ENCODE measurements at places on chromosomes 11 and 22. TPM values are rescaled to one million over a fixed set of nuclear protein-coding genes. Genes with fewer than 3 reads are reported as not detected.

DNA sequence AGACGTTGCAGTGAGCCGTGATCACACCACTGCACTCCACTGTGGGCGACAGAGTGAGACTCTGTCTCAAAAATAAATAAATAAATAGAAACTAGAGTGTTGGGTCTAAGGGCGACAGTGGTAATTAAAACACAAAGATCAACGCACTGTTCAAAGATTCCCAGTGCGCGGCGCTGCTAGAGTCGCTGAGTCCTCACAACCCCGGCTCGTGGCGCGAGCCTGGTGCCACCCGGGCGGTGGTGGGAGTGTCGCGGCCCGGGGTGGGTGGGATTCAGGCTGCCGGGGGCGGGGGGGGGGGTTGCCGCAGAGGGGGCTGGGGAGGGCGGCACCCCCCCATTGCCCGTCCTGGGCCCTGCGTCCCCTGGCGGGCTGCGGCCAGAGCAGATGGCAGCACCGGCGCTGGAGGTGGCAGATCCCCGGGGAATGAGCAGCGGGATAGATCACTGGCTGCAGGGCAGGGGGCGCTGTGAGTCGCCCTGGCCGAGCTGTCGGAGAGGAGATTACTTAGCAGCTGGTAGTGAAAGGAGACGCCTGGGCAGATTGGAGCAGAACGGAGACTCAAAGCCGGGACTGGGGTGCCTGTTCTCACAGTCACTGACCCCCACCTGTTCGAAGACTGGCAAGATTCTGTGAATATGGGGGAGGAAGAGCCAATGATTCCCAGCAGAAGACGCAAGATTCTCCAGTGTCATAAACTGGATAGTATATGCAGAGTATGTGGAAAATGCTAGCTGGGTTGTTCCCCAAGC is 30.2 kb upstream of the APOBEC3A start:
- no peak for DNase-seq

Gene ENTHD1
- not detected for total RNA-seq

Gene ALX4
- total RNA-seq: not detected

- DNase-seq: no peak
Observed at GRCh38 chr11:116078101-116078591, 573.9 kb upstream of the CADM1 start.

Gene TRIM48
- not detected for total RNA-seq

- DNase-seq: no peak
Observed at GRCh38 chr11:23399995-23400394, 539.7 kb upstream of the CCDC179 start.

DNA sequence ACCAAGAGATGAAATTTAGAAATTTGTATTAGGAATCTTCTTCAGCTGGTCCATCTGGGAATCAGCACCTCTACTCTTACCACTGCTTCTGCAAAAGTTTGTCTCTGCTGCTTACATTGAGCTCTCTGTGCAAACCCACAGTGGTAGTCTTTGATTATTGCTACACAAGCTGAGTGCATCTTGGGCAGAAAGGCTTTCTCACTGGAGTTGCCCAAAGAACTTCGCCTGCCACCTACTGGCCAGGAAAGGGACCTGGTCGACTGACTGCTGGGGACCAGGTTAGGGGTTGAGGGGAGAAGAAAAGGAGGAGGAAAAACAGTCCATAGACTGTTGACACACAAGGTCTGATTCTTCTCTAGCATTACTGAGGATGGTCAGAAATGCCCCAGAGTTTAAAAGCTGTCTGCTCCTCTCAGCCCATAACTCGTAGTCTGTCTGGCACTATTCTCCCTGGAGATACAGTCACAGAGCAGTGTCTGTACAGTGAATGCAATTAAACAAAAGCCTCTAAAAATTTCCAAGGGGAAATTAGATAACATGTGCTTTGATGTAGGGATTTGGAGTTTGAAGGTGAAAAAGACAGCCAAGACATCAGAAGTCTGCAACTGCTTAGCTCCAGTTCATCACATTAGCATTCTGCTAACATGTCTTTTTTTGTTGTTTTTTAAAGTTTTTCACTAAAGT is 215.0 kb upstream of the CTSC start:
- DNase-seq: no peak

- peak; percentile 55 for DNase-seq
Observed at GRCh38 chr11:19646921-19647320, 65.7 kb upstream of the NAV2 start.

Gene NPTXR
- 0.72 TPM for total RNA-seq

Data from epithelial cell of proximal tubule (primary cell).